Activated CD8-positive, alpha-beta memory T cell treated with anti-CD3 and anti-CD28 coated beads for 48 hours (primary cell): ENCODE measurements at places on chromosomes 3 and 15.

- DNase-seq = no peak
Observed at GRCh38 chr3:141203866-141204265, 27.8 kb upstream of the PXYLP1 start.

DNA sequence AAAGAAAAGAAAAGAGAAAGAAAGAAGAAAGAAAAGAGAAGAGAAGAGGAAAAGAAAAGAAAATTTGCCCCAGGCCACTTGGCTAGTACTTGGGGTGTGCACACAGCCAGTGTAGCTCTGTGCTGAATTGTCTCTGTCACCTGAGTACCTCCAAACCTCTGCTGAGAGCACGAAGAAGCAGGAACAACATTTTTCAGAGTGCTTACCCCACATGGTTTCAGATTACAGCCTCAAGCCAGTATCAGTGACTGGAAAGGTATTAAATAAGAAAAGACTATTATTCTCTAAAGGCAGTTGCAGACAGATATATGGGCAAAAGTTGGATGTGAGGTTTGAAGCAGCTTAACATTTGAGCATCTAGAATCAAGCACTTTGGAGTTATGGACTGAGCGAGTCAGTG lies 113.3 kb upstream of the PHLDB2 start:
- DNase-seq = no peak

DNA sequence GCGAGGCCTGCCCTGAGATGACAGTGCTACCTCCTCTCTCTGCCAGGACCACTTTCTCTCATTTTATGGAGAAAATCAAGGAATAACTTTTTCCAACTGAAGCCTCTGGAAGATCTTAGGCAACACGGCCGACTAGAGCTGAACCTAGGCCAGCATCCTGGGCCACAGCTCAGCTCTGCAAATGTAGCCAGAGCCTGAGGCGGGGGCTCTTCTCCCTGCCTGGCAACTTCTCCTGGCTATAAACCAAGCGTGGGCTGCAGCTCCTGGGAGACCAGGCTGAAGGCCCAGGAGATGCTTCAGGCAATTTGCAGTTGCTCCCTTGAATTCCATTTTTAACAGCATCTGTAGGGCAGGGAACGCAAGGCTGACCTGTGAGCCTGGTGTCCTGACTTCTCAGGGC lies 74.9 kb downstream of the CEMIP start:
- no peak for DNase-seq

GRCh38 chr3:119319311-119319710 lies 25.1 kb downstream of the ARHGAP31 start:
- DNase-seq = no peak

DNA sequence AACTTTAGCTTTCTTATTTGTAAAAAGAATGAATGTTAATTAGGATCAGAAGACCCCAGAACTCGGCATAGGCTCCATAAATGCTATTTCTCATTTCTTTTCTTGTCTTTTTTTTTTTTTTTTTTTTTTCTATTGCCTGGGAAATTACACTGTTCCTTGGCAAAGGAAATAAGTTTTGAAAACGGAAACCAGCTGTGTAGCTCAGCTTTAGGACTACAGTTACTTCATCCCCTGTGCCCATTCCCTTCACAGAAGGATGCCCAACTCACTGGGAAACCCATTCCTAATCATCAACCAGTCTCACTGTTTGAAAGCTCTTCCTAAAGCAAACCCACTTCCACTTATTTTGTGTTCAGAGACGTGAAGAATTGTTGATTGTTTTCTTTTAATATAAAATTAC lies 254.0 kb upstream of the IL12A start:
- no peak for DNase-seq

DNA sequence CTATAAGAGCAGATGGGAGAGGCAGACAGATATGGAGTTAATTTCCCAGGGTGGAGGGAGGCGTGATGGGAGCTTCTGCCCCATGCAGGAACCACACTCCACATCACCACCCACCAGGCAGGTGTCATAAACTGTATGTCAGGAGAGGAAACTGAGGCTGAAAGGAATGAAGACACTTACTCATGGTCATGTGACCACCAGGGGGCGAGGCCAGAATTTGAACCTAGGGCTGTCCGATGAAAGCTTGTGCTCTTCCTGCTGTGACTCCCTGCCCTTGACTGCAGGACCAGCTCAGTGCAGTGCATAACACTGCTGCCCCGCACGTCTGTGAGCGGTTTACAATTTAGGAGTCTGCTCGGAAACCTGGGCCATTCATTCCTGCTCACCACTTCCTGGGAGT lies 28.8 kb downstream of the NUP210 start:
- DNase-seq = no peak

- DNase-seq = no peak
Observed at GRCh38 chr15:74505837-74506514, 35.0 kb upstream of the ARID3B start.

DNA sequence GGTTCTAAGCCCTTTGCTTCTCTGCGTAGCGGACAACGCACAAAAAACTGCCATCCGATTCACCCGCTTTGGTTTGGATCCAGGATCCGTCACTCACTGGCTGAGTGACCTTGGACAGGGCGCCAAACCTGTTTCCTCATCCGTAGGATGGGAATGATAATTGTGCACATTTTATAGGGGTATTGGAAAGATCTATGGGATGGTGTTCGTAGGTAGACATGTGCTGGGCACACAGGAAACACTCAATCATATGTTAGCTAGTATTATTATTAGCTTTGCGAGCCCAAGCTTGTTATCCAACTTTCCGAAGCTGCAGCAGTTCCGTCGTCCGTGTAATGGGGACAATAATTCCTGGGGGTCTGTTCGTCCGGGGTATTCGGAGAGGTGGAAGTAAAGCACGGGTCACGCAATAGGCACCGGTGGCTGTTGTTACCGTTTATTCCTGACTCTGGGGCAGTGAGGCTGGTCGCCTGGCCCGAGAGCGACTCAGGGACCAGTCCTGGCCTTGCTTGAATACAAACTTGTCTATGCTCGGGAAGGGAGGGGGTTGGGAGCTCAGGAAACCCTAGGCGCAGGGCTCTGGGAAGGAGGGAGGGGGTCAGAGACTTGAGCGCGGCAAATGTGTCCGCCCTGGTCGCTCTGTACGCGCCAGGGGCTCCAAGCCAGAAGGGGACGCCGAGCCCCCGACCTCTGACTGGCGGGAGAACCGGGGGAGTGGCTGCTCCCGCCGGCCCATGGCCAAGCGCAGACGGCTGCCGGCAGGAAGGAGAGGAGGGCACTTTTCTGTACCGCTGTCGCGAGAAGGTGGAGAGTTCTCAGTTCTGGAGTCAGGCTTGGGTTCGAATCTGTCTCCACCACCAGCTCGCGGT lies 1.3 kb downstream of the SPSB4 start:
- DNase-seq = no peak

GRCh38 chr3:143410259-143410658 lies 290.7 kb downstream of the CHST2 start:
- DNase-seq = no peak

GRCh38 chr15:85443046-85443445 lies 62.6 kb downstream of the AKAP13 start:
- DNase-seq = no peak

GRCh38 chr15:58229297-58229768 lies 91.2 kb downstream of the AQP9 start:
- DNase-seq = no peak

DNA sequence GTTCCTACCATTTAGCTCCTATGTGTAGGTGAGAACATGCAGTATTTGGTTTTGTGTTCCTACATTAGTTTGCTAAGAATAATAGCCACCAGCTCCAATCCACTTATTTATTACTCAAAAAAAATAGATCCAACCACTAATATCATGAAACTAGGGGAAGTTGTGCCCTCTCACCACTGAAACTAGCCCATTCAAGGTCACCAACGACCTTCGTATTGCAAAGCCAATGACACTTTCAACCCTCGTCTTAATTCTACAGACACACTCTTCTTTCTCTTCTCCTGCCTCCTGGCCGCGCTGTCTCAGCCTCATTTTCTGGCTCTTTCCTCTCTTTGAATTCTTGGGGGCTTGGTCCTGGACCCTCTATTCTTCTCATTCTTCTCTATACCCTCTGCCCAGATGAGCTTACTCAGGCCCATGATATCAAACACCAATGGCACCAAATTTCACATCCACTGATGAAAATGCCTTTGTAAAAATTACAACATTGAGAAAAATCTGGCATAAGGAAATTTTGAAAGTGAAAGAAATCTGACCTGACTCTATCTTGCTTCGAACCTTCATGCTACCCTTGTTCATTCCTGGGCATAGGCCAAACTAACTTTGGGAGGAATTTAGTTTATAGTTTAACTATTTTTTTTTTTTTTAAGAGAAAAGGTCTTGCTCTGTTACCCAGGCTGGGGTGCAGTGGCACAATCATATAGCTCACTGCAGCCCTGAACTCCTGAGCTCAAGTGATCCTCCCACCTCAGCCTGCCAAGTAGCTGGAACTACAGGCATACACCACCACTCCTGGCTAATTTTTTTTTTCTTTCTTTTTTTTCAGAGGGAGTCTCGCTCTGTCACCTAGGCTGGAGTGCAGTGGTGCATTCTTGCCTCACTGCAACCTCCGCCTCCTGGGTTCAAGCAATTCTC lies 25.4 kb upstream of the LIMD1 start:
- DNase-seq = no peak

GRCh38 chr3:53996141-53996874 lies 104.6 kb upstream of the SELENOK start:
- DNase-seq = no peak

GRCh38 chr15:28246605-28247004 lies 75.4 kb downstream of the HERC2 start:
- DNase-seq = no peak

DNA sequence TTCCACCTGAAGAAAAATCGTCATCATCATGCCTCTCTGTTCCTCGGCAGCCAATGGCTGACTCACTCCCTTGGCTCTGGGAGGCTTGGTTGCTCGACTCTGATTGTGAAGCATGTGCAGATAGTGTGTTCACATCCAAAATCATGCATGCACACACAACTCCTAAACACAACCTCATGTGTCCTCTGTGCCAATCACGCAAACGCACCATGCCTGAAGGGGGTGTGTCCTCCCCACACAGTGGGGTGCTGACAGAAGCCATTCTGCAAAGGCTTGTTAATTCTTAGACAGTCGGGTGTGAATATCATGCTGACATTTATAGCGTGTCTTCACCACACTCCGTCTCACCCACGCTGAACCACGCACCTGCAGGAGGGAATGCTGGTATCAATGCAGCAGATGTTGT lies 11.4 kb upstream of the CCDC174 start:
- DNase-seq = no peak

DNA sequence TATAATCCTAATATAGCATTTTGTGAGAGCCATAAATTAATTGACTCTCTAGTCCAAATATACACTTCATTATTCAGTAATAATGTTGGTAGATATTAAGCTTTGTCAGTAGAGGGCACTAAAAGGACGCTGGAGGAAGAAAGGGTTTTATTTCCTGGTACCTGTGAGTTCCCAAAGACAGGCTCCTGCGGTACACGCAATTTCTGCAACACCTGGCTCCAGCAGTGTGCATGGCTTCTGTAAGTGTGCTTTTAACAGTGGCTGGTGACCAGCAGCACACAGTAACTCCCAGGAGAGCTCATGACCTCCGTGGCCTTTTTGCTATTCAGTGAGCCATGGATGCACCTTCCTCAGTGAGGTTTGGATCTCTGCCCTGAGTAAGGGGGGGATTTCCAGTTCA lies 338.3 kb upstream of the ZNF385D start:
- no peak for DNase-seq

DNA sequence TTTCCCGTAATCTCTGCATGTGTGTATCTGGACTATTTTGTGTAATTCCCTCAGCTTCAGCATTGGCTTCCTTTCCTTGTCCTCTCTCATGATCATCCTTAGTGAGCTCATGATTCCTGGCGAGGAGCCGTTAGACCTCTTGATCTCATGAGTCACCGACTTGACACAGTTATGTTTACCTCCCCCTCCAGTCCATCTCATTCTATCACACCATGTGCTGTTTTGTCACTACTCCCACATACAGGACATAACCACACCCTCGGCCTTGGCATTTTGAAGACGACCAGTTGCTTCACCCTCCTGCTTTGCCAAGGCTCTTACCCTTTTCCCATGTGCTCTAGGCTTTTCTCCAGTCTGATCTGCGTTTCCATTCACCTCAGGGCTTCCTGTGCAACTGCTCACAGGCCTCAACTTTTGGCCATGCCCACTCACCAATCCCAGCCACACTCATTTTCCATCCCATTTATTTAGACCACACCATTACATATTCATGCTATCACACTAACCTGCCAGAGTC lies 41.5 kb downstream of the CP start:
- no peak for DNase-seq

DNA sequence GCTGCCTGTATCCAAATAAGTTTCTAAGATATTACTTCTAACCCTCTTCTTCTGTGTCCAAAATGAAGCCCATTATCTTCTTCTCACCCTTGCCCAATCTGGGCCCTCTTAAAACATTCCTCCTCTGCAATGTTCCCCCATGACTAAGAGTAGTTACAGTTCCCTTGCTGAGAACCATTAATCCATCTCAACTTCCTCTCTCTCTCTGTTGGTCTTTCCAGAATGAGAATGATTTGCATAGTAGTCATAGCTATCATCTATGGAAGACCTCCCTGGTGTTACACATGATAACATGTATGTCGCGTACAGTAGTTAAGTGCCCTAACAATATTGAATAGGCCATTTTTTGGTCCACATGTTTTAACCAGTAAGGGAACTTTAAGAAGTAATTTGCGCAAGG lies 177.9 kb downstream of the ANXA2 start:
- no peak for DNase-seq

DNA sequence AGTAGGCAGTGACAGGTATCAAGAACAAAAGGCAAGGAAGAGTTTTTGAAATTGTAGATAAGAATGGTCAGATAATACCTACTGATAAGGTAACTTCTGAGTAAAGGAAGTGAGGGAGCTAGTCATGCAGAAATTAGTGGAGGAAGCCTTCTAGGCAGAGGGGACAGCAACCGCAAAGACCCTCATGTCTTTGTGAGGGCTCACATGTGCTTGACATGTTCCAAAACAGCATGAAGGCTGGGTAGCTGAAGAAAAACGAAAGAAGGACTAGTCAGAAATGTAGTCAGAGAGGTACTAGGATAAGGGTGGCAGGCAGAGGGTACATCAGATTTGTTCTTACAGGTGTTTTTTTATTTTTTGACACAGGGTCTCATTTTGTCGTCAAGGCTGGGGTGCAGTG lies 5.3 kb downstream of the SIN3A start:
- no peak for DNase-seq

GRCh38 chr3:168218600-168218999 lies 122.9 kb upstream of the GOLIM4 start:
- no peak for DNase-seq

- no peak for DNase-seq
Observed at GRCh38 chr3:9793161-9793781, 389 bp downstream of the ARPC4 start.

DNA sequence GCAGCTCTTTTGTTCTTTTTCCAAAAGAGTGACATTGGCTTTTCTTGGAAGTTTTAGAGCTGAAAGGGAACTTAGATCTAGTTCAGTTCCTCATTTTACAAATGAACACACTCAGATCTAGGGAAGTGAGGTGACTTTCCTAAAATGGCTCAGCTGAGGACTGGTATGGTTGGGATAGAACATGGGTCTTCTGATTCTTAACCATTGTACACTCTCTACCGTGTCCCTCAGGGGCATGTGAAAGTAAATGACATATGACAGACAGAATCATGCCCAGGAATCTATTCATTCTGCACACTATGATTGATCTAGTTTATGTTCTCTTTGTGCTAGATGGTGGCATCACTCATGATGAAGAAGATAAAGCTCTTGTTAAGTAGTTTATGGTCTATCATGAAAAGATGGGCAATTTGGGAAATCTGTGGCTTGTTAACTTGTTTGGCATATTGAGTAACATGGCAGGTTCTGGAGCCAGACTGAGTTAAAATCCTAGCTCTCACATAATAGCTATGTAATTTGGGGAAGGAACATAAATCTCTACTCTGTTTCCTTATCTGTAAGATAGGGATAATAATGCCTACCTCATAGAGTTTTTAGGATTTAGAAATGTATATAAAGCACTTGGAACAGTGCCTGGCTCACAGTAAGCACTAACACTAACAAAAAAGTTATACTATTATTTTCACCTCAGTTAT lies 30.9 kb downstream of the UBE2E1 start:
- DNase-seq = no peak
